ENCODE measurements at places on chromosomes 16 and 17.

DNA sequence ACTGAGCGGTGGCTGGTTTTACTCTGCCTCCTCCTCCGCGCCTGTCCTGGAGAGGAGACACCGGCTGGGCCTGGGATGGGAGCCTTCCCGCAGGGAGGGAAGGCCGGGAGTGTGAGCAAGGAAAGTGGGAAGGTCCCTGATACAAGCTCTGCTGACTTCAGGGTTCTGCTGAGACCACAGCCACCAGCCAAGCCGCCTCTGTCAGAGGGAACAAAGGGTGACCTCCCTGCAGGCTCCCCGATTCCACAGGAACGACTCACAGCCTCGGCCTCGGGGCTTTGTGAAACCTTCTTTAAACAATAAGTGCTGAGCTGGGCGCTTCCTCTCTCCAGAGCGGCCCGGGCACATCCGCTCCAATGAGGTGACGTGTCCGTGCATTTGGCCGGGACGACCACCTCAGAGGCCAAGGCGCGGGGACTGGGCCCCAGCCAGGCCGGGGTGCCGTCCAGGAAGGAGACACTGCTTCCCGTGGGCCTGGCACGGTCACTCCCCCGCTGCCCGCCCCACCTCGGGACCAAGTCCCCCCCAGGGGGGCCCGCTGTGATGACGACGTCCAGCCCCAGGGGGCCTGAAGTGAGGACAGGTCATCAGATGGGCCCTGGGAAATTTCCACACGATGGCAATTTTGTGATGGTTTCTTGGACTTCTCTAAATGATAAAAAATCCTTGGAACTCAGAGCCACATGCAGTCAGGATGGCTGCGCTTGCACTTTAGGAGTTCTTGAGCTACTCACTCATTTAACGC is 11.8 kb upstream of the CIBAR2 start:
- peak; percentile 92 for DNase-seq

DNA sequence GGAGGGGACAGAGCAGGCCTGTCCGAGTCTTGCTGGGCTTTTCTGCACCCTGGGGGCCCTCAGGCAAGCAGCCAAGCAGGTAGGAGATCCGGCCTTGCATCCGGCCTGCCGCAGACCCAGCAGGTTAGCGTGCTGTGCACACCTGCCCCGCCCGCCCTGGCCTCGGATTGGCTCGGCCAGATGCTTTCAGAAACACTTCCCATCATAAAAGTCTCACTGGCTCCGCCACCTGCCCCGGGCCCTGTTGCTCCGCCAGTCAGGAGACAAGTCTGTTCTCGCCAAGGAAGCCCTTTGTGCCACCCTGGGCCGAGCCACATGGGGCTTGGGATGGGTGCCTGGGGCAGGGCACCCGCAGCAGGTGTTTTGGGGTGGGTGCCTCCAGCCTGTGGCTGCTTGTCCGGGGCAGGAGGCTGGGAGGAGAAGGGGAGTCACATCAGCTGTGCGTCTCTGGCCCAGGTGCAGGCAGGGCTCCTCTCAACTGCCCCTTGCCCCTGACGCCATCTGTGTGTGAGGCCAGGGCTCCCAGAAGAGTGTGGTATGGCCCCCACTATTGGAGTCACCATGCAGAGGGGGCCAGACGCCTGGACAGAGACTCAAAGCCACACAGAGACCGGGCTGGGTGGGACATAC is 228.2 kb upstream of the GSE1 start:
- no peak for DNase-seq

GRCh38 chr16:50025537-50025931 is 509 bp downstream of the CNEP1R1 start:
- peak; percentile 15 for DNase-seq

- no peak for DNase-seq
Measured at GRCh38 chr16:64809876-64810629, 311.8 kb downstream of the CDH11 start.

DNA sequence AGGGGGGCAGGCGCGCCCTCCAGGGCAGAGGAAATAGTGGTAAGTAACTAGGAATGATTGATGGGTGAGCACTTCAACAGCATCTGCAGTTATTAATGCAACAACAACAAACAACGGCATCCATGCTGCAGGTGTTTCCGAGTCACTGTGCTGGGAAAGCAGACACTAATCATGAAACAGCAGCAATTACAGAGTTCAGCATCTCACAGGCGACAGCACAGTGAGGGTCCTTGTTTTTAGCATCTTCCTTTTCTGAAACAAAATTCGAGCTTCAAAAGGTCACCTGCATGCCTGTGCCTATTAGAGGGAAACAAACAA is 191.9 kb downstream of the SLC39A11 start:
- no peak for DNase-seq

- DNase-seq: no peak
Measured at GRCh38 chr16:88691924-88692560, 5.7 kb upstream of the SNAI3 start.

DNA sequence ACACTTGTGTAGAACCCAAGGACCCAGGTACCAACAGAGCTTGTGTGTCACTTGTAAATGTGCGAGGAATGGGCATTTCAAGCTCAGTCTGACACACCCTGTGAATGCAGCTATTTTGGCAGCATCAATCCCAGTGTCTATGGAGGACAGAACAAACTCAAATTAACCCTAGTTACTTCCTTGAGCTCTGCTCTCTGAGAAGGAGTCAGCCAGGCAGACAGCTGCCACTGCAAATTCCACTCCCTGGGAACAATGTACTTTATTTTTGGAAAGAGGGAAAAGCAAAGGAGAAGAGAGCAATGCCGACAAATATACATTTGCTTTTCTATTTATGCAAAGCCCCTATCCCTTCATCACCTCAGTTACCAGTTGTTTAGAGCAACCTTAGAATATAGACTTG is 48.4 kb upstream of the NOG start:
- no peak for DNase-seq

DNA sequence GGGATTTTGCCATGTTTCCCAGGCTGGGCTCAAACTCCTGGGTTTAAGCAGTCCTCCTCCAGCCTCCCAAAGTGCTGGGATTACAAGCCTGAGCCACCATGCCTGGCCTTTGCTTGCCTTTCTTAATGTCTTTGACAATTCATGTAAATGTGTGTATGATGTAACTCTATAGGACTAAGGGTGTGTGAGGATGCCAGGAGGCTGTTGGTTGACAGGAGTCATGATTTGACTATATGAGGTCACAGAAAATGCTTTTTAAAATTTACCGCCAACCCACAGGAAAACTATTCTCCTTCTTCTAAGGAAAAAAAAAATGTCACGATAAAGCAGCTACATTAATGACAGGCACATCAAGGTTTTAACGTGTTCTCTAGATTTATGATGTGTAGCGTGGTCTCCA is 118.8 kb downstream of the WWOX start:
- no peak for DNase-seq

- DNase-seq: no peak
Measured at GRCh38 chr17:55996826-55997225, 156.4 kb upstream of the ANKFN1 start.

DNA sequence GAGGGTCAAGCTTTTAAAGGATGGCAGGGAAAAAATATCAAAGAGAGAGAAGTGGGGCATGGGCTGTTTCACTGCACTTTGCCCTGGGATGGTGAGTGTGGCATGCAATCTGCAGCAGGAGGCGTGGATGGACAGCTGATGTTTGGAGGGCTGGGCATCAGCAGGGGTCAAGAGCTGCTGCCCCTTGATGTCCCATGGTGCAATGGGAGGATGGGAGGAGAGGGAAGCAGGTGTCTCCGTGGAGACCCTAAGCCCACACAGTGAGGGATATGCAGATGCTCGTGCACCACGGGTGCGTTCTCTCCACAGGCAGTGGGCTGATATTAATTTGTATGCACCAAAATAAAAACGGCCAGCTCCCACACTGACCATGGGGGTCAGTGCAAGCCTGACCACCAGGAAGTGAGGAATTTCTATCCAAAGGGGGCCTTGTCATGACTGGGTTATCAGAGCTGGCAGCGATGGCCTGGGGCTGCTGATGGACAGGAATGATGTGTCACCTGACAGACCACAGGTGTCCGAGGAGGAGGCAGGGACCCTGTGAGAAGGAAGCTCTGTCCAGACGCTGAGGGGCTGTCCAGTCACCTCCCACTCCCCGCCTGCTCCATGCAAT is 183.6 kb downstream of the IRF8 start:
- no peak for DNase-seq

- no peak for DNase-seq
Measured at GRCh38 chr17:27663936-27664605, 33.1 kb downstream of the LGALS9 start.

DNA sequence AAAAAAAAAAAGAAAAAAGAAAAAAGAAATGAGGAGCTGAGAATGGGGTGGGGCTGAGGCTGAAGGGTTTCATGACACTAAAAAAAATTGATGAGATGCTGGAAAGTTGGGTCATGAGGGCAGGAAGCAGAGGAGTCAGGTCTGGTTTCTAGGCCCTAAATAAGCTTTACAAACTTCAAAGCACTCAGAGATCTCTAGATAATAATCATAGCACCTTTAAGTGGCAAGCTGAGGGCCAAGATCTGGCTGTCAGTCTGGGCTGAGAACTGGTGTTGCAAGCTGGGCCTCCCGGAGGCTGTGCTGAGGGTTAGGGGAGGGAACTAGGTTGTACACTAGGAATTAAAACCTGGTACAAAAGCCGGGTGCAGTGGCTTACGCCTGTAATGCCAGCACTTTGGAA is 6.4 kb downstream of the ZNF764 start:
- no peak for DNase-seq

- DNase-seq: no peak
Measured at GRCh38 chr16:2512735-2513404, 882 bp upstream of the ATP6V0C start.

DNA sequence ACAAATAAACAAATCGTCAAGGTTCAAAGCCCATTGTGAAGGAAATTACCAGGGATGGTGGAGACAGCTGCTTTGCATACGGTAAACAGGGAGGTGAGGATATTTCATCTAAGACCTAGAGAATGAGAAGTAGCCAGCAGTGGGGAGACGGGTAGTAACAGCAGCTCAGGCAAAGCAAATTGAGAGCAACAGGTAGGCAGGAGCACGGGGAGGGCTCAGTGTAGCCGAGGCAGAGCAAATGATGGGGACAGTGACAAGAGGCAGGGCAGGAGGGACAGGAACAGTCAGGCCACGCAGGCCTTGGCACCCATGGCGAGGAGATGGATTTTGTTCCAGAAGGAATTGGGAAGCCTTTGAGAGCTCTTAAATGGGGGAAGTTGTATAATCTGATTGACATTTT is 29.0 kb upstream of the SBK1 start:
- no peak for DNase-seq

DNA sequence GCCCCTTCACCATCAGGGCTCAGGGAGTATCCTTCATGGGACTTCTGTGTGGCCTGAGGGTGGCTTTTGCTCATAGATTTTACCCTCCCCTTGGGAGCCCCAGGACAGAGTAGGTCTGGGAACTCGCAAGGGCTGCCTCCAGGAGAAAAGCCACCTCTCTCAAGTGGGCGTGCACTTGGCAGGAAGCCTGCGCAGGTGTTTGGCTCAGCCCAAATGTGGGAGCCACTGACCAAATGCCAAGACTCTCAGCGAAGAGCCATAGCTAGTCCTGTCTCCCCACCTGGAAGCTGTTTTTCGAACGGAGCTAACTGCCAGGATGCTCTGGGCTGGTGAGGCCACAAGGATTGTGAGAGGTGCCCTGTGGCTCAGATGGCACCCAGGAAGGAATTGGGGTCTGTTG is 2.0 kb upstream of the HSD17B2 start:
- no peak for DNase-seq

GRCh38 chr17:75588596-75589011 is 1.0 kb downstream of the MYO15B start:
- DNase-seq: no peak
